ENCODE measurements at places on chromosomes 3 and 15.

DNA sequence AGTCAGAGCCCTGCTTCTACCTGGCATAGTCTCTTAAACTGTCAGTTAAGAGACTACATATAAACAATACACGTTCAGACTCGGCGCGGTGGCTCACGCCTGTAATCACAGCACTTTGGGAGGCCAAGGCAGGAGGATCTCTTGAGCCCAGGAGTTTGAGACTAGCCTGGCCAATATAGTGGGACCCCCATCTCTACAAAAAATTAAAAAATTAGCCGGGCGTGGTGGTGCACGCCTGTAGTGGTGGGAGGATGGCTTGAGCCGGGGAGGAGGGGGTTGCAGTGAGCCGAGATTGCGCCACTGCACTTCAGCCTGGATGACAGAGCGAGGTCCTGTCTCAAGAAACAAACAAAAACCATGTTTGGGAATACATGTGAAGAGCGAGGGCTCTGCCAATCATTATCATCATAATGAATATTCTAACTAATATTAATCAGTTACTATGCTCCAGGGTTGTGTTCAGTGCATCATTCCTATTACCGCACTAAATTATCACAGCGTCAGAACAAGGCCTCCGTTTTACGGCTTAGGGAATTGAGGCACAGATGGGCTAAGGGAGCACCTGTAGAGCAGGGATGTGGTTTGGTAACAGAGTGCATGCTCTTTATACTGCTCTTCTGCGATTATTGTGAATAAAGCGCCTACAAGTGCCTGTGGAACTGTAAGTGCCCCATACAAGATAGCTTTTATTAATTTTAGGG, 844 bp upstream of the UQCC5 start:
- no peak for DNase-seq

DNA sequence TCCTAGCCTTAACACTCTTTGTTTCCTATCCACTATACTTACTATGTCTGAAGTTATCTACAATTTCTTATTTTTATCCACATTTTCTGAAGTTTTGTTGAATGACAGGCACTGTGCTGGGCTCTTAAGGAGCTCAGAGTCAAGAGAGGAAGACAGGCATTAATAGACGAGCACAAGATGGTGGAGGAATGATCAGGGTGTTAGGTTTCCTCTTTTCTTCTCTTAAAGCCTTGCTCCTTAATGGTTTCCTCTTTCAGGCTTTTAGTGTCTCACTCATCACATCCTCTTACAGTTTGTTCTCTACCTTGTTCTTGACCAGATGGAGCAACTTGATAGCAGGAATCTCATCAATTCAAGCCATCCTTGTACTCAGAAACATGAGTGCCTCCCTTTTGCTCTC, 52.9 kb upstream of the BCL6 start:
- DNase-seq = no peak

GRCh38 chr15:92714077-92714476, 58.5 kb upstream of the FAM174B start:
- DNase-seq = peak; percentile 37

GRCh38 chr15:29538044-29538443, 268.4 kb upstream of the NSMCE3 start:
- peak; percentile 12 for DNase-seq

- no peak for DNase-seq
Observed at GRCh38 chr3:190294030-190294429, 28.2 kb downstream of the CLDN1 start.

DNA sequence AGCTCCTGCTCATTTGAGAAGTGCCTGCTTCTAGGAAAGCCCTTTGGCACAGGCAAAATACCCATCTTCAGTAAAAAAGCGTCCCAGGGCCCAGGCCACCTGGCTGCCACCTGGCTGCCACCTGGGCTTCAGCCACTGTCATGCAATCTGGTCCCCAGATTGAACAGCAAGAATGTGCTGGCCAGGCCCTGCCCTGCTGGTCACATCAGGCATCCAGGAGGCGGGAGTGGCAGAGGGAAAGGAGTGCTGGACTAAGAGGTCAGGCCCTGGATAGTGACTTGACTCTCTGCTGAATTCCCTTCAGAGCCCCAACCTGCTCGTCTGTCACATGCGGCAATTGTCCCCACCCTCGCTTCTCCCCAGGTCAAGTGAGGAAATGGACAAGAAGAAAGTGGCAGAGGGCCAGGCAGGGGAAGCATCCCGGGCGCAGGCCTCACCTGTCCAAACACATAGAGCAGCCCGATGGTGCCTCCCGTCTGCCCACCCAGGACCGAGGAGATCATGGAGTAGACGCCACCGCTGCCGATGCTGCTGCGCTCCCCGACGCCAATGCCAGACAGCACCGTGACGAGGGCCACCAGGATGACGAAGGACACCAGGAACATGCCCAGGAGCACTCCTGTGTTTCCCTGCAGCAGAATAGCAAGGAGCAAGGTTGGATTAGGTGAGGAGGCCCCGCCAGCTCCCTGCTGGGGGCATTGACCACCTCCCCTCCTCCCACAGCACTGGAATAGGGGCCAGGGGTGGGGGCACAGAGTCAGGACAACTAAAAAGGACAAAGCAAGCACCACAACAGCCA, 25.5 kb downstream of the SLC12A8 start:
- no peak for DNase-seq

DNA sequence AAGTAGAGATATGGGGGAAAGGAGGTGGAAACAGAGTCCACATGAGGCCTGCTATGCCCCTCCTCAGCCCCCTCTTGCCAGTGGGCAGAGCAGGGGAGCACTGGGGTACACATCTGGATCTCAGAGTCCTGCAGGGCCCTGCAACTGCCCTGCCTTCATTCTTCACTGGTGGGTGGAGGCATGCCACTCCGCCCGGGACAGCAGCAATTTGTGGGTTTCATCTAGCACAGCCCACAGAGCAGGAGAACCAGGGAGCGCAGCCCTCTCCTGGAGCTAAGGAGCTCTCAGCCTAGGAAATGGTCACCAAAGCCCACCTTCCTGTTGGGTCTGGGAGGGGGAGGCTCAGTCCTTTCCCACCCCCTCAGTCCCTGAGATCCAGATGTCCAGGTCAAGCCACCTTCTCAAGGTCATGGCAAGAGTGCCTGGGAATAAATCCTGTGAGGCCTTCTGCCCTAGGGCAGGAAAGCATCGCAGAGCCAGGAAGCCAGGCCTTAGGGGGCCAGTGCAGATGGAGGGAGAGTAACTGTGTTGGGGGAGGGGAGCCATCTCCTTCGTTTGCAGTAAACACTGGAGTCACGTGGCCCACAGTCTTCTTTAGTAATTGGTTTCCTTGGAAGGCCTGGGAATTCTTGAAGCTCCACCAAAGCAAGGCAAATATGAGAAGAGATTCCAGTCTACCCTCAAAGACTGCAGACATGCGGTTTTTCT, 31.0 kb downstream of the ANP32A start:
- DNase-seq = peak; percentile 59

- DNase-seq = no peak
Observed at GRCh38 chr3:105904678-105905284, 36.0 kb upstream of the CBLB start.

- DNase-seq = no peak
Observed at GRCh38 chr3:113719758-113720157, 23.3 kb upstream of the USF3 start.

DNA sequence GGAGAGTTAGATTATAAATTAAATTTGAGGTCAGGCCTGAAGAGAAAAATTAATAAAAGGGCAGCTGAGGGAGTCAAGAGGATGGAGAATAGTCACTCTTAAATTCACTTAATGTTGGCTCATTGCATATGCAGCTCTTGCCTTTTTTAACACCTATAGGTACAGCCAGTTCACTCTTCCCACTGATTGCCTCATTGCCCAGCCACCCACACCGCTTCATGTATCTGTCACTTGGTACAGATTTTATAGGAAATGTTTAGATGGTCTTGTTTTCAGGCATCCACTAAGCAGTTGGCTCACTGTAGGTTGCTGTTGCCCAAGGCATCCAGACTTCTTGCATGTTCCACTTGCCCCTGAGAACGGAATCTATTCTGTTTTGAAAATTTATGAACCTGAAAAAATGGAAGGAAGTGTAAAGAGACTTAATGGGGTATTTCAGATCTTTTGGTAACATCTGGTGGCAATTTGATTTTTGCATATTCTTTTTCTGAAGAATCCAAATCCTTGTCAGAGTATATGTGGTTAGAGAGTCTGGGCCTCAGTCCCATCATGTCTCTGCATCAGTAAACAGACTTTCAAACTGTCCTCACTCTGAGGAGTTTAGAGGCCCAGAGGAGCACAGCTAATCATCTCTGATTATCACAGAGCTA, 151.9 kb downstream of the RBPMS2 start:
- no peak for DNase-seq

GRCh38 chr3:177357352-177358090, 160.2 kb upstream of the TBL1XR1 start:
- DNase-seq = peak; percentile 72

- peak; percentile 27 for DNase-seq
Observed at GRCh38 chr3:178233371-178234071, 302.7 kb upstream of the KCNMB2 start.

DNA sequence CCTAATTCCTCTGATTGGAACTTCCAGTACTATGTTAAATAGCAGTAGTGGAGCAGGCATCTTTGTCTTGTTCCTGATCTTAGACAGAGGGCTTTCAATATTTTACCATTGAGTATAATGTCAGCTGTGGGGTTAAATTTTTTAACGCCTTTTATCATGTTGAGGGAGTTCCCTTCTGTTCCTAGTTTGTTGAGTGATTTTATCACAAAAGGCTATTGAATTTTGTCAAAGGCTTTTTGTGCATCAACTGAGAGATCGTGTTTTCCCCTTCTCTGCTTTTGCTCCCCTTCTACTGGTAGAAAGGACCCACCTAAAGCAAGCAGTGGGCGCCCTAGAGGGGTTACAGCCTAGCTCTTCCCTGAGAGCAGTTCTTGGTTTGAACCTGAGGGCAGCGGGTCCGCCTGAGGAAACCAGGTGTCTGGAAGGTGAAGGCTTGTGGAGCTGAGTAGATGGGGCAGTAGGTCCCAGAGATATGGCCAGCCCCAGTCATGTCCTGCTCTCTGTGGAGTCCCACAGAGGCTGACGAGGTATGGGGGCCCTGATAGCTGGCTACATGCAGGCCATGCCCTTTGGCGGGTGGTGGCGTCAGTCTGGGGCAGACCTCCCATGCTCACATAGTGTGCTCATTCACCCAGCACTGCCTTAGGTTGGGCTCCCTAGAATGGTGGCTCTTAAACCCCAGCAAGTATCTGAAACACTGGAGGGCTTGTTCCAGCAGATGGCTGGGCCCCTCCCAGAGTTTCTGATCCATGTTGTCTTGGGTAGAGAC, 11.3 kb downstream of the HDAC11 start:
- no peak for DNase-seq

DNA sequence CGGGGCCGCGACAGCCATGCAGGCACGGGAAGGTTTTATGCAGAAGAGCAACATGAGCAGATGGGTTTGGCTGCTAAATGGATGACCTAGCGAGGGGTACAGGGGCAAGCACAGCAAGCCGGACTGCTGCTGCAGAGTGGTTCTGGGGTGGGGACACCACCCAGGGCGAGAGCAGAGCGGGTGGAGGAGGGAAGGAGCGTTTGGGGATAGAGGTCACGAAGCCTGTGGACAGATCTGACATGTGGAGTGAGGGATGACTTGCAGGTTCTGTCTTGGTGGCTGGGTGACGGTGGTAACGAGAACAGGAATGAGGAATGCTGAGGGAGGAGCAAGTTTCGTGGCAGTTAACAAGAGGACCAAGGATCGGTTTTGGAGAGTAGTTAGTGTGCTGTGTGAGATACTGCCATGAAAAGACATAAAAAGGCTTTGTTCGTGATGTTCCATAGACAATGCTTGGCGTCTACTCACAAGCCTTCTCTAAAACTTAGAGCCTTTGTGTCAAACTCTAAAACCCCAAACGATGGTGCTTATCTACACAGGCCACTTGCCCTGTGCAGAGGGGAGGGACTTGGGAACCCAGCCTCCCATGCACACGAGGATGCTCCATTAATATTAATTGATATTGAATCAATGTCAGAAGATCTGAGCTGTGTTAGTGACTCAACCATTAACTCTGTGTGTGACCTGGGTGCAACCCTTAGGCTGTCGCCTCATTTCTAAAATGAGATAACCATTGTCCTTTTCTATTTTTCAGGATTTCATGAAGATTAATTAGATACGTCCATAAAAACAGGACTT, 132.7 kb upstream of the SLC2A2 start:
- DNase-seq = no peak

GRCh38 chr3:58478781-58479180, 13.1 kb upstream of the KCTD6 start:
- no peak for DNase-seq

GRCh38 chr3:129317848-129318247, 39.2 kb downstream of the HMCES start:
- DNase-seq = no peak

GRCh38 chr15:99719096-99719541, 14.1 kb downstream of the LYSMD4 start:
- DNase-seq = no peak

GRCh38 chr3:168952551-168952950, 711.0 kb downstream of the MECOM start:
- no peak for DNase-seq

- peak; percentile 51 for DNase-seq
Observed at GRCh38 chr3:32392536-32393302, 1.1 kb downstream of the CMTM7 start.

DNA sequence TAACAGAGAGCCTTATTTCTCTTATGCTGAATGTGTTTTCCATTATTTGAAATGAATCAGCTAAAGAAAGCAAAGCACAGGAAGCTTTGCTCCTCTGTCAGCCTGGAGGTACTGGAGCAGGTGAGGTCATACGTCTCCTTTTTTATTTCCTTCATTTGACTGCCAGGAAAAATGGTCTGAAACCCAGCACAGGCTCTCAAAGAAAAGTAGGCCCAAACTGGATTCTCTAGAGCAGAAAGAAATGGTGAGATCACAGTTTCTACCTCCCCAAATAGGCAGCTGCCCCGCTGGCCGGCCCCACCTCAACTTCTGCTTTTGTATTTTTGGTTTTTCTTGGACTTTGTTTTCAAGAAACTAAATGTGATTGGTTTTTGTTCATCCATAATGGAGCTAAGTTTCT, 95.1 kb downstream of the RPL39L start:
- no peak for DNase-seq

- DNase-seq = peak; percentile 21
Observed at GRCh38 chr3:2554656-2555055, 456.0 kb downstream of the CNTN4 start.

GRCh38 chr3:183249006-183249718, 3.9 kb upstream of the B3GNT5 start:
- DNase-seq = no peak

Data from muscle of back (tissue), 13 donors.